Panc1 (cell line): ENCODE measurements at places on chromosomes 4 and X.

DNA sequence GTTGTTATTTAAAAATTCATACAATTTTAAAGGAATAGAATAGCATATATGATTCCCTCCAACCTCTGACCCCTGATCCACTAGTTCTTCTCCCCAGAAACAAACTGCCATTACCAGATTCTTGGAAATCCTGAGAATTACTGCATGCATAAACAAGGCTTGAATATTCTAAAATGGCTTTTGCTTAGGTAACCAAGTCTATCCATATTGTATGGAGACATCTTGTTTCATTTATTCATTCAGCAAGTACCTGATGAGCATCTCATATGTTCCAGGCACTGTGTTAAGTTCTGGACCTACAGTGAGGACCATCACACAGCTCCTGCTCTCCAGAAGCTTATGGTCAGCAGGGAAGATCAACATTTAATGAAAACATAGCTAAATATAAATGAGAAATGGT lies 49.4 kb downstream of the TMEM164 start:
- DNase-seq = no peak

GRCh38 chrX:105618393-105619101 lies 203.8 kb upstream of the NRK start:
- DNase-seq = no peak

DNA sequence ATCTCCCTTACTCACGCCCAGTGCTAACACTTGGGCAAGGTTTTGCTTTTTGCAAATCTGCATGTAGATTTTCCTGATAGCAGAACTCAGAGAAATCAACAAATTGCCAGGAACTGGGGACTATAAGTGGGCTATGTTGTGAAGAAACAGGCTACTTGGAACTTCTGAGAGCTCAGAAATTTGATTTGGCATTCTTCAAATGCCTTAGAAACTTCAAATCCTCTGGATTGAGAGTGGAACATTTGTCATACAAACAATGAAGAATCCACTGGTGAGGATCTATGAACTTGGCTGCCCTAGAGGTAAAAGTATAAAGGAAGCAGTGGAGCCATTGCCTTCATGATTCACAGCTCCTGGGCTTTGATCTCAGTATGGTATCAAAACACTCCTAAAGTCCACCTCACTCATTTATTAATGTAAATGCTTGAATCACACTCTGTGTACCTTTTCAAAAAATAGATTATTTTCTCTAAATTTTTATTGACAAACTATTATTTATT lies 126.0 kb downstream of the GLRA3 start:
- DNase-seq = no peak

- DNase-seq = no peak
These were observed 1300.2 kb downstream of the RAPGEF2 start for GRCh38 chr4:160403081-160403480.

DNA sequence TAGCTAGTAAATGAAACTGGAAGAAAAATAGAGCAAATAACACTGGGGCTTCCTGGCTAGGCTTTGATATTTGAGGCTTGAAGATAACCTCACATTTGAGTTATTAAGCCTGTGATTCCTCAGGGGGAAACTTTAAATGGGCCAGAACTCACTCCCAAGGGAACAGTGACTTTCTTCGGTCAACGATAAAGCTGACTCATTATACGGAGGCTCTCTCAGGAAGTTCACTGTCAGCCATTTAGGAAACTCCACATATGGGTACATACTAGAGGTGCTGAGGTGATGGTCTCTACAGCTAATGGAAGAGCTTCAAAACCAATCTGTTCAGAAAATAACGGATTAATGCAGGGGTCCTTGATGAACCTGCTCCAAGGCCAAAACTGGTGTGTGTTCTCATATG lies 120.8 kb downstream of the SH2D1A start:
- DNase-seq = no peak

- DNase-seq = no peak
These were observed 330.6 kb upstream of the GATB start for GRCh38 chr4:152091405-152091804.

GRCh38 chr4:30380404-30380998 lies 339.7 kb upstream of the PCDH7 start:
- DNase-seq = peak; percentile 65

DNA sequence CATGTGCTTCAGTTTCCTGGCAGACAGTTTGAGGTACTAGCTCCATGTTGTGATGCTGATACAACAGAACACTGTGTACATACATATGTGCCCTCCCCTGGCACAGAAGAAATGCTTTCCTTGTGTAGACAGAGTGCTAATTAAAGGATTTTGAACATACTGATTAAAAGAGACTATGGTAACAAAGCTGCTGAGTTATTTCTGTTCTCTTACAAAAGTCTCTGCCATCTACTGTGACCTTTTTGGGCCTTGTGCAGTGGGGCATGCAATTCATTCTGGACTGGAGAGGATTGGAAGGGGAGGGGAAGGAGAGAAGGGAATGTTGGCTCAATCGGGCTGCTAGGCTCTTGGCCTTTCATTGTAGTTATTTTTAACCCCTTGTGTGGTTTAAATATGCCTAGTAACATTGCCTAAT lies 6.0 kb downstream of the PDLIM5 start:
- DNase-seq = no peak

DNA sequence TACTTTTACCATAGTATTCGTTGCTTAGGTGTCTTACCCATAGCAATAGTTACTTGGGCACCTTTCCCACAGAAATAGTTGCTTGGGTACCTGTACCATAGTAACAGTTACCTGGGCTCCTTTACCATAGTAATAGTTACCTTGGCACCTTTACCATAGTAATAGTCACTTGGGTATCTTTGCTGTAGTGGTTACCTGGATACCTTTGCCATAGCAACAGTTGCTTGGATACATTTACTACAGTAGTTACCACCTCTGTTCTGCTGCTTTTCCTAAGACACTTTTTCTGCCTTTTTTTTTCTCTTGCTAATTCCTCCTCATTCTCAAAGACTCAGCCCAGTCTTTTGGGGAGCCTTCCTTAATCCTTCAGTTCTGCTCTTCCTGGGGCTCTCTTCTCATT lies 272.8 kb upstream of the PUDP start:
- no peak for DNase-seq

DNA sequence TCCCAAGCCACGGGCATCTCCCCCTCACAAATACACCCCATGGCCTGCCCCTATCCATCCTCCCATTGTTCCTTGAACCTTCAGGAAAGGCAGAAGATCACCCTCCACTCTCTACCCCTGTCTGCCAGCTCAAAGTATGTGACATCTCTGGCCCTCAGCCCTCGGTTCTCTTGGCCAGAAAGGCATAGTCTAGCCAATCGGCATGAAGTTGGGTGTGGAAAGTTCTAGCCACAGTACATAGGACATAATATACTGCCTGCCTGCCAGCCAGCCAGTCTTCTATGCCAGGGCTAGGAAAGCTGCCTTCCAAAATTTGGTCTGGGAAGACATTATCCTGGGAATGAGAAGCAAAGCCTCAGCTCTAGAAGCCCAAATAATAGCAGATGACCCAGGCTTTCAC lies 3.2 kb upstream of the PLP1 start:
- no peak for DNase-seq

DNA sequence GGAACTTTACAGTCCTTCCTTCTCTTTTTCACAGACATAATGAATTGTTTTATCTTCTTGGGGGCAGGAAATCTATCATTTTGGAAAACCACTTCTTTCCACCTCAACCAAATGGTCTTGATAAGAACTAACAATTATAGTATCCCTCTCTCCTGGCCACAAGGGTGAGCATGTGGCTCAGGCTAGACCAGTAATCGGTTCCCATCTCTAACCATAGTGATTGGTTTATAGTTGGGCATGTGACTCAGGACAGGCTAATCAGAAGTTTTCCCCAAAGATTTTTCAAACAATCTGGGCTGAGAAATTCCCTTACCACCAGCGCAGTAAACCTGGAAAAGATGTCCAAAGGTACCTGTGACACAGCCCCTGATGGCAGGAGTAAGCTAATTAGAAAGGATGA lies 4.0 kb upstream of the CXorf66 start:
- DNase-seq = no peak

GRCh38 chrX:22338740-22339139 lies 66.0 kb downstream of the CBLL2 start:
- no peak for DNase-seq

GRCh38 chrX:128929271-128930057 lies 593.8 kb downstream of the SMARCA1 start:
- DNase-seq = no peak

DNA sequence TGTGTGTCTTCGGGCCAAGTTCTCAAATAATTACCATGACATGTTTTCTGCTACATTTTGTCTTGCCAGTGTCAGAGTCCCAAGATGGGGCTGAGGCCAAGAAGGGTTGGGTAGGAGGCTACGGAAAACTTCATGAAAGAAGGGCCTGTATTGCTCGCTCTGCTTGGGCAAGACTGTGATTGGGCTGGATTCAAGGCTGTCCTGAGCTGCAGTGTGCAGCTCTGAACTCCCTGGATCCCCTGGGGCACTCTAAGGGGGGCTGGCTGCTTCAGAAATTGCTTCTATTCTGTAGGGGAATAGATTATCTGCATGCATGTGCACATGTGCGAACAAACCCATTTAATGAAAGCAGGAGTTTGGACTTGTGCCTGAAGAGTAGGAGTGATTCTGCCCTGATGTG lies 13.6 kb downstream of the TSPAN6 start:
- DNase-seq = no peak

- DNase-seq = no peak
These were observed 305.9 kb upstream of the HAND2 start for GRCh38 chr4:173835903-173836302.

DNA sequence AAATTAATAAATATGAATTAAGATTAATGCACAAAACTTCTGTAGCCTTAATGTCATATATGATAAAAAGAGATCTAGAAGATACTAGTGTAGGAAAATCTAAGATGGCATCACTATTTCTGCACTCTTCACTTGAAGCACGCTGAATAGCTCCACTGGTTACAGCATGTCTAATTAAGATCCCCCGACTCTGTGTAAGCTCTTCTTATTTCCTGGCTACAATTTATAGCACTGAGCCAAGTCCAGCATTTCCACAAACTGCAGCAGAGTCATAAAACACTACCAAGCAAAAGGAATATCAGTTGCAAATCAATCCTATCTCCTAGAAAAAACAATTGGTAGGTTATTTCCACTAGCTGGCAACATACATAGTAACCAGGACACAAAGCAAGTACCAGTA lies 1.3 kb upstream of the CCNA2 start:
- no peak for DNase-seq

DNA sequence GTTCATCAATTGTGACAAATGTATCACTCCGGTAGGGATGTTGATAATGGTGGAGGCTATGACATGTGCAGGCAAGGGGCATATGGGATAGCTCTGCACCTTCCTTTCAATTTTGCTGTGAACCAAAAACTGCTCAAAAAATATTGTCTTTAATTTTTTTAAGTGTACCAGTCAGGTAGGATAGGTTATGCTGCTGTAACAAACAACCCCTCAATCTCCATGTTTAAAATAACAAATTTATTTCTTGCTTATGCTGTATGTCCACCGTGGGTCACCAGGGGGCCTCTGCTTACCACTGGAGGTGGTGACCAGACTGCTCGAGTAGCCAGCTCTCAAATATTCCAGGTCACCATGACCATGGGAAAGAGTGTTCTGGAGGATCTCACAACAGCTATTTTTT lies 23.4 kb upstream of the MSX1 start:
- no peak for DNase-seq

- no peak for DNase-seq
These were observed 553.5 kb downstream of the TRAM1L1 start for GRCh38 chr4:116531870-116532269.

DNA sequence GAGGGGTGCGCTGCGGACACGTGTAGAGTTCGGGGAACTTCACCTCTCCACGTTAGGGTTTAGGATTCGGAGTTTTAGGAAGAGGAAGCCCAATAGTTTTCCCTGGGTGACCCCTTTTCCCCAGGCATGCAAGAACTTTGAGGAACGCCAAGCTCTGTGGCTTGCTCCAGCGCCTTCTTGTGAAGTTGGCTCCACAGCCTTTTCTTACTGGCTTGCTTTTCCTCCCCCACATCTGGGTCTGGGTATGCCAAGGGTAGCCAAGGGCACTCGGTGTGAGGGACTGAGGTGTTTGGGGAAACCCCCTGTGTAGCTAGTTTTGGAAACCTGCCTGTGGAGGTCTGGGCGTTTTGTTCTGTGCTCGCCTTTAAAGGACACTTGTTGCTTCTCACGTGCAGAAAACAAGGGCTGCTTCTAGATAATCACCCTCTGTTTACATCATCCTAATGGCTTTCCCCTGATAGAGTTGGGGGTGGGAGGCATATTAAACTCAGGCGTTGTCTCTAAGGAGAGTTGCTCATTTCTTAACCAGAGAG lies 746 bp downstream of the EDNRA start:
- DNase-seq = no peak

DNA sequence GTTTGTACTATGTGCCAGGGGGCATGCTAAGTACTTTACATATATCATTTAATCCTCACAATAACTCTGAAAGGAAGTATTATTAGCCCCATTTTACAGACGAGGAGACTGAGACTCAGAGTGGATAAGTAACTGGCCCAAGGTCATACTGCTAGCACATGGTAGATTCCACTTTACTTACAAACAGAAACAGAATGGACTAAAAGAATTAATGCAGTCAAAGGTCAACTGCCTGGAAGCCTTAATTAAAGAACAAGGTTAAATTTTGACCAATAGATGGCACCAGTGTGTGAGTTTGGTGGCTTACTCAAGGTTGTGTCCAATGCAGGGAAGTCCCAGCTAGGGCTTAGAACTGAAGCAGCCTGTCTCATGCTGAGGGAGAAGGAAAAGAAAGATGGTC lies 4.7 kb downstream of the RIPPLY1 start:
- DNase-seq = no peak

GRCh38 chr4:151417164-151417571 lies 8.2 kb downstream of the FHIP1A start:
- DNase-seq = no peak
